OCI-LY7 (cell line): ENCODE measurements at places on chromosomes 16 and 17. TPM values are rescaled to one million over a fixed set of nuclear protein-coding genes. Genes with fewer than 3 reads are reported as not detected.

DNA sequence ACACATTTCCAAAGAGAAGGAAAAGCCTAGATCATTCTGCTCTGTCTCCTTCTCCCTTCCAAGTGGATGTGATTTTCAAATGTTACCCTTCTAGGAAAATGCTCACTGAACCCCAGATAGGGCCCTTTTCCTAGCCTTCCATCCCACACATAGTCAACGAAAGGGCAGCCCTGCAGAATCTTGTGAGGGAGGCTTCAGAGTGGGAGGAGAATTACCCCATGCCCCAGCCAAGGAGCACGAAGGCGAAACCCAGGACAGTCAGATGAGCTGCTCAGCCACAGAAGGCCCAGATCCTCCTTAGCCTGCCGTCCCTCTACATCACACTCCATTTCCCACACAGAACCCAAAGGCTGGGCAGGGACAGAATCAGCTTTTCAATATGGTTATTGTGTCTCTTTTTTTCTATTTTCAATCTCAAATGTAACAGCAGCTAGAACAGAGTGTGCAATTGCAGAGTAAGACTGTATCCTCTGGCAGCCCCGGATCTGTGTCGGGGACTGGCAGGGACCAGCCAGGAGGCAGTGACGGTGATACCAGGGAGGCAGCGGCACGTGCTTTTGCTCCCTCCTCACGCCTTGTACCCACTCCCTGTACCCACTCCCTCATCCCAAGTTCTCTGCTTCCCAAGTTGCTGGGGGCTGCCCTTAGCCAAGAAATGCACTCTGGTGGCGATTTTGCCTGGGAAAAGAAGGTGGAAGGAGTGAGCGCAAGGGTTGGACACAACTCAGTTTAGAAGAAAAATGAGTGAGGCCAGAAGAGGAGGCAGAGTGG is 3.7 kb upstream of the SDK2 start:
- no peak for DNase-seq

The OSGIN1 gene
- 1.0 and 2.0 TPM in 2 replicates for total RNA-seq

The MFAP4 gene
- 0.31 and 0.65 TPM in 2 replicates for total RNA-seq

- no peak for DNase-seq
Observed at GRCh38 chr17:67212714-67213417, 32.1 kb downstream of the HELZ start.

- no peak for DNase-seq
Observed at GRCh38 chr16:68300734-68301459, 9.8 kb downstream of the SLC7A6OS start.

The TAT gene
- total RNA-seq, result not detected in 2 replicates

The PLD6 gene
- not detected in 2 replicates for total RNA-seq
